ENCODE measurements at places on chromosomes 3 and 15.

- DNase-seq = no peak
These were observed 105.0 kb upstream of the ICE2 start for GRCh38 chr15:60583946-60584345.

GRCh38 chr3:115084686-115085085 lies 62.4 kb downstream of the ZBTB20 start:
- no peak for DNase-seq

- no peak for DNase-seq
These were observed 41.9 kb upstream of the MAP4 start for GRCh38 chr3:48058091-48058490.

DNA sequence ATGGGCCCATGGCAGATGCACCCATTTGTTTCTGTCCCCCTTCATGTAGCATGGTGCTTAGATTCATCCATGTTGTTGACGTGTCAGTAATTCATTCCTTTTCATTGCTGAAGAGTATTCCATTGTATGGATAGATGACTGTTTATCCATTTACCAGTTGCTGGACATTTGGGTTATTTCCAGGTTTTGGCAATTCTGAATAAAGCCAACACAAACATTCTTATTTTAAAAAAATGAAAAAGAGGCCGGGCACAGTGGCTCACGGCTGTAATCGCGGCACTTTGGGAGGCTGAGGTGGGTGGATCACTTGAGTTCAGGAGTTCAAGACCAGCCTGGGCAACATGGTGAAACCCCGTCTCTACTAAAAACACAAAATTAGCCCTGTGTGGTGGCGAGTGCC lies 18.7 kb upstream of the TATDN2 start:
- no peak for DNase-seq

DNA sequence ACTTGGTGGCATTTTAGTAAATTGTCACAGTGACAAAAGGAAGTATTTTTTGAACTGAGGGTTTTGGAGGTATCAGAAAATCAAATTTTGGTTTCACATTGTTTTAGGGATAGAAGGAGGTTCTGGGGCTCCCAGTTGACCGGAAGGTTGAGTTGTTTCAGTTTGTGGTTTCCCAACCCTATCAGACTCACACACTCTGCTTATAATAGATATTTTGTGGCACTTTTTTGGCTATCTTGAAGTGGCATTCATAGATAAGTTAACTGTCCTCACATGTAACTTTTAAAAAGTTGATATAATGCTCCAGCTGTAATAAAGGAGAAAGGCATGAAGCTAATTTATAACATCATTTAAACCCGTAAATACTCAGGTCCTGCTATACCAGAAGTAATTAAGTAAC lies 12.8 kb downstream of the ARMC8 start:
- DNase-seq = no peak

DNA sequence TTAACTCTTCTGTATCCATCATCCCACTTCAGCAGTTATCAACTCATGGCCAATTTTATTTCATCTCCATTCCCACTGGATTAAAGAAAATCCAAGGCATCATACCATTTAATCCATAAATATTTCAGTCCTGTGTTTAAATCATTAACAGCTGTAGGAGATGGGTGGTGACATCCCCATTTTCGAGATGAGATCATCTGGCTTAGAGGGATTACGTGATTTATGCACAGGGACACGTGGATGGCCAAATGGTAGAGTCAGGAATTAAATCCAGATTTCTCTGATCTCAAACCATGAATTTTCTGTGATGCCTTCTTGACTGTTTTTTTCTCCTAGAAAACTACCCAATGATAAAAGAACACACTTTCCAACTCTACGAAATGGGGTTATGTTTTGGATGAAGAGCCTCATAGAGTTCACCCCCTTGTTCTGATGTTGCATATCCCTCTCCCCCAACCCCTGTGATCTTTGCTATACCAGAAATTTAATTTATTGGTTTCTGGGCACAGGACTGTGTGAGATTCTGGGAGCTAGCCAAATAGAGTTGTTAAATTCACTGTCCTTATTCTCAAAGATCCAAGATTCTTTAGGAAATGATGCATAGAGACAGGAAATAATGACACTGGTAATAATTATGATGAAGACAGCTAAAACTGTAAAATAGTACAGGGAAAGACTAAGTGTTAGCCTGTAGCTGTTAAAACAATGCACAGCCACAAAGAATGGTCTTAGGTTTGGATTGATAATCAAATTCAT lies 7.4 kb downstream of the ZNF589 start:
- no peak for DNase-seq

GRCh38 chr3:110077093-110077492 lies 739.7 kb upstream of the DPPA4 start:
- DNase-seq = no peak

- no peak for DNase-seq
These were observed 28.8 kb upstream of the HES1 start for GRCh38 chr3:194107107-194107506.

- DNase-seq = no peak
These were observed 743.7 kb upstream of the NECTIN3 start for GRCh38 chr3:110327870-110328269.
